ENCODE measurements at places on chromosomes 6 and 20. TPM values are rescaled to one million over a fixed set of nuclear protein-coding genes. Genes with fewer than 3 reads are reported as not detected.

Gene ATP6V1G2
- polyA plus RNA-seq, result 5.7 TPM

Gene RAB22A
- 19.1 TPM for polyA plus RNA-seq

Gene HLA-DQA2
- 0.30 TPM for polyA plus RNA-seq

Gene ULBP3
- polyA plus RNA-seq, result 3.7 TPM

Gene HCK
- polyA plus RNA-seq, result 2.6 TPM

Gene ACTL10
- polyA plus RNA-seq, result 0.37 TPM

Gene ZNF165
- polyA plus RNA-seq, result 4.2 TPM

Gene ZNF451
- 38.9 TPM for polyA plus RNA-seq

Gene MDN1
- 35.6 TPM for polyA plus RNA-seq

Gene SIM1
- 23.8 TPM for polyA plus RNA-seq

Gene NFKBIE
- 6.2 TPM for polyA plus RNA-seq

Gene UNC5CL
- 1.1 TPM for polyA plus RNA-seq

Gene PRDM13
- polyA plus RNA-seq, result not detected

Gene UBD
- 0.48 TPM for polyA plus RNA-seq

Gene PAX1
- not detected for polyA plus RNA-seq

Gene PAQR8
- polyA plus RNA-seq, result 31.3 TPM

Gene SH3BGRL2
- polyA plus RNA-seq, result 32.2 TPM

Gene MOXD1
- 193 TPM for polyA plus RNA-seq

Gene APCDD1L
- polyA plus RNA-seq, result 13.2 TPM

Gene SALL4
- polyA plus RNA-seq, result 12.3 TPM

Gene RCAN2
- polyA plus RNA-seq, result 30.7 TPM

Gene RHAG
- polyA plus RNA-seq, result 0.80 TPM

Gene CST5
- polyA plus RNA-seq, result 0.52 TPM

Gene SYNDIG1
- 9.3 TPM for polyA plus RNA-seq

Gene BMP2
- polyA plus RNA-seq, result 3.7 TPM

Gene MATN4
- polyA plus RNA-seq, result 0.19 TPM

Gene OTOR
- 0.08 TPM for polyA plus RNA-seq

Gene GSTA3
- not detected for polyA plus RNA-seq

Gene SIRPB1
- polyA plus RNA-seq, result not detected

Gene OLIG3
- polyA plus RNA-seq, result not detected

Gene ID1
- 255 TPM for polyA plus RNA-seq

Gene NKX2-4
- not detected for polyA plus RNA-seq

Gene ESR1
- 1.2 TPM for polyA plus RNA-seq

Gene IPCEF1
- 3.1 TPM for polyA plus RNA-seq

Gene EPHA7
- 49.7 TPM for polyA plus RNA-seq

Gene IL17A
- not detected for polyA plus RNA-seq

Gene TGM3
- 0.62 TPM for polyA plus RNA-seq
